AG04450 (cell line): ENCODE measurements at places on chromosomes 1 and 21.

DNA sequence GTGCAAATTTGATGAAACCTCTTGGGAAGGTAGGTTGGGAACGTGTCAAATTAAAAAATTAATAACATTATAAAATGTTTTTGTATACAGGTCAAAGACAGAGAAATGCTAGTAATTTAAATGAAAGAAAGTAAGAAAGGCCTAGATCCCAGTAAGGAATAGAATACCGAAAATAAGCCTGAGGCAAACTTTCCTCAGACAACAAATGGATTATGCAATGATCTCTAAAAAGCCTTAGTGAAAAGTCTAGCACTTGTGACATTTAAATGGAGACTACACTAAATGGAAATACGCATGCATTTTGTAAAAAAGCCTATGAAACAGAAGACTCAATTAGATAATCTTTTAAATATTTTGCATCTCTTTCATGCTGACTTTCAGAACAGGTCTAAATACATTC lies 138.5 kb upstream of the ZNHIT6 start:
- no peak for DNase-seq

DNA sequence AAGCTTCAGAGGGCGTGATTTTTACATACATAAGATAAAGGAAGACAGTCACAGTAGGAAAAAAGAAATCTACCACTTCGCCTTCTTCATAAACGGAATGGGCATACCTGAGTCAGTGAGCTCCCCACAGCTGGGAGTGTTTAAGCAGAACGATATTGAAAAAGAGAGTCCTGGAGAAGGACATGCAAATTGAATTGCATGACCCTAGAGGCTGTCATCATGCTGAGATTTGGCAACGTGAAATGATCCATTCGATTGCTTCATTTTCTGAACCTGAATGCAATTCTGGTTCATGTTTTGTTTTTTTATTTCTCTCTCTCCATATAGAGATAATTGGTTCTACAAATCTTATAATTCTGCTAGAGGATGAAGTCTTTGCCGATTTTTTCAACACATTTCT lies 3.7 kb downstream of the RGSL1 start:
- no peak for DNase-seq

DNA sequence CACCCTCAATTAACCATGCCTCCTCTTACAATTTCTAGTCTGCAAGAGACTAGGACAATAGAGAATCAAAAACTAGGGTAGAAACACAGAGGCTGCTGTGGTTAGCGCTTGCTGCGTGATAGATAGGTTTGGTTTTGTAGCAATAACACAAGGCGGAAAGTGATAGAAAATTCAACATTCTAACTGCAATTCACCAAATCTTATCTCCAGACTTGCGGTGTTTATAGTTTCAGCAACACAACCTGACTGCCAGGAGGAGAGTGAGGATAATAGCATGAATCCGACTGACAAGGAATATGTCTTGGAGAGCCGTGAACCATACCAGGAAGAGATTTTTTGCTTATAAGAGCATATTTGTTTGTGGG lies 30.7 kb upstream of the IFNAR2 start:
- no peak for DNase-seq

DNA sequence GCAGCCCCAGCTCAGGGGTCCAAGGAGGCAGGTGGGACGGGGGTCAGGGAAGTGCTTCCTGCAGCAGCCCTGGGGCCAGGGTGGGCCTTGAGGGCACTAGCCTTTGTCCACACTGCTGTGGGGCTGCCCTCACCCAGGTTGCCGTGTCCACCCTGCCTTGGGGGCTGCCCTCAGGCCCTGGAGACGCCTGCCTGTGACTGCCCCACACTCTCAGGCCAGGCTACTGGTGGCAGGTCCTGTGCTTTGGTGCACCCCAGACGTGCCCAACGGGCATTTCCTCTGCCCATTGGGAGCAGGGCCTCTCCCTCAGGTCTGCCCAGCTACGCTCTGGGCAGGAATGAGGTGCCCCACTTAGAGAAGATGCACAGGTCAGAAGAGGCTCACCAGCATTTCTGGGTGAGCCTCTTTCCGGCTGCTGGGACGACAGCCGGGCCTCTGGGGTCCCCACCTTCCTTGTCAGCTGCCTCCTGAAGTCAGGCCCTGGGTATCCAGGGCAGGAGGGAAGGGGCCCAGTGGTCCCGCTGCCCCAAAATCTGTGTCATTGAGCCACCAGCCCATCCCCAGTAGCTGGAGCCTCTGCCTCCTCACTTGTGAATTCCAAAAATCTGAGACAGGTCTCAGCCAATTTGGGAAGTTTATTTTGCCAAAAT lies 2.7 kb upstream of the MMEL1 start:
- no peak for DNase-seq

DNA sequence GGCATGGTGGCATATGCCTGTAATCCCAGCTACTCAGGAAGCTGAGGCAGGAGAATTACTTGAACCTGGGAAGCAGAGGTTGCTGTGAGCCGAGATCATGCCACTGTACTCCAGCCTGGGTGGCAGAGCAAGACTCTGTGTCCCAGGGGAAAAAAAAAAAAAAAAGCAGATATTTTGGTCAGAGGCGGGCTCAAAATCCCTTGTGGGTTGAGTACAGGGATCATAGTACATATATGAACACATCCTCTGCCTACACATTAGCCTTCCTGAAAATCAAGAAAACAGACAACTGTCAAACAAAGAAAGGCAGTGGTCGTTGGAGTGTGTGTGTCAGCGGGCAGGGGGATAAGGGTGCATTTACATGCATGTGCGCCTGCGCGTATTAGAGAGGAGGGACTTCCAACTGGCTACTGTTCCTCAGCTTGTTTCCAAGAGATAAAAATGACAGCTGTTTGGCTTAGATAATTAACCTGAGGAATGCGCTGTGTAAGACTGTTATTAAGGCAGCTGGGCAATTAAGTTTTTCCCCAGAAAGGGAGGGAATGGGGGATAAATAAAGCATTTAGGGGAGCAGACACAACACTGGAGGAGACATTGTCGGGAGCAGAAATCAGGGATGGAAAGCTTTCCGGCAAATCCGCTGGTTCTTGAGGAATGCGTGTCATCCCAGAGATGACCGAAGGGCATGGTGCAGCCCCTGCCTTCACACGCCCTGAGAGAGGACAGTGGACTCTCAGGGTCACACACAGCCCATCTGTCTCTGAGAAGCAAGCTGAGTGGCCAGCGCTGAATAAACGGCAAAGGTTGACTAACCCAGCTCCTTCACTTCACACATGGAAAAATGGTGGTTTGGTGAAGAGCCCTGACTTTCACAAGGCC lies 6.4 kb downstream of the LAMB3 start:
- no peak for DNase-seq

- DNase-seq: no peak
Observed at GRCh38 chr1:174967845-174968705, 31.7 kb upstream of the CACYBP start.

GRCh38 chr1:18166341-18166740 lies 58.7 kb downstream of the IGSF21 start:
- no peak for DNase-seq

GRCh38 chr1:1677718-1678580 lies 14.6 kb downstream of the SLC35E2B start:
- no peak for DNase-seq

DNA sequence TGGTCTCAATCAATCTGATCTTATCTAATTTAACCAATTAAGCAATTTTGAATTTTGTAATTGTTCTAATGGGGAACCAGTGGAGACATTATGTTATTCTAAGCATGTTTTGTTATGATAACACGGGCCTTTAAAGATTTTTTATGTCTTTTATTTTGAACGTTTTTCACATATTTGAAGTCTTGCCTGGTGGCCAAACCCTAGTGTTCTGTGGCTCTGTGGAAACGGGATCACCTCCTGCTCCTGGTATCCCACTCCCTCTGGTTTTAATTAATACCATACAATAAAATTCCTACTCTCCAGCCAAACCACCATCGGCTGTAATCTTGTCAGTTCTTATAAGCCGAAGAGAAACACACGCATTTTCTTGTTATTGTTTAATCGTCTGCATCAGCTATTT lies 22.9 kb upstream of the LMO4 start:
- DNase-seq: no peak

GRCh38 chr1:226894826-226895225 lies 24.4 kb downstream of the PSEN2 start:
- DNase-seq: no peak

DNA sequence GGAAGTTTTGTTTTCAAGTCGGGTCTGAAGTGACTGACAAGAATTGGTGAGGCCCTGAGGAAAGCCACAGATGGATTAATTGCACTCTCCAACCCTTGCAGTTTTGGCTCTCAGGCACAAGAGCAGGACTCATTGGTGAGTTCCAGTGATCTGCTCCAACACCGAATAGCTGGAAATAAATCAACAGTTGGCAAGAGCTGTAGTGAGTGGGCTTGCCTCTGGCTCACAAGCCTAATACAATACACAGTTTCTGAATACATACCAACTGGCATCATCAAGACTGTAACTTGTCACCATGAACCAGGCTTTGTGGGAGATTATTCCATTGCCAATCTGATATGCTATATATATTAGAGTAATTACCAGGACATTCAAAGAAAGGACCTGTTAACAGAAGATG lies 131.6 kb downstream of the GRIK1 start:
- DNase-seq: no peak

GRCh38 chr1:227424159-227424680 lies 105.9 kb upstream of the CDC42BPA start:
- DNase-seq: no peak

DNA sequence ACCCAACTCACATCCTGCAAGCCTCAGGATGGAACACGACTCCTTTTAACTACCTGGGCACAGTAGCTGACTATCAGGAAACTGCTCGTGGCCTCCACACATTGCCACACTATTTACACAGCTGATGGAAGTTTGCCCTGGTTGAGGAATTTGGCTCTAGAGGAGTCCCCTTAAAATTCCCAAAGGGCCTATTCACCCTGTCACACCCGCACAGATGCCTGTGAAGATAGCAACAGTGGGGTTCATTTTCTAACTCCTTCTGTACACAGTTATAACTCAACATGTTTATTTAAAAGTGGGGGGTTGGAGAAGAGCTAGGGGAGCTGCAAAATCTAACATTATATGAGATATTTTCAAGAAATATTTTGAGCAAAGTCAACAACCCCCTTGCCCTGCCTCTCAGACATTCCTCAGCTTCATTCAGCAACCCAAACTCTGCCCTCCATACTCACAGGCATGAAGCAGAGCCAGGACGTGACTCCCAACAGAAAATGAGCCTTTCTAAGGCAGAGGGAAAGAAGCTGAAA lies 35.8 kb upstream of the CCN1 start:
- no peak for DNase-seq

DNA sequence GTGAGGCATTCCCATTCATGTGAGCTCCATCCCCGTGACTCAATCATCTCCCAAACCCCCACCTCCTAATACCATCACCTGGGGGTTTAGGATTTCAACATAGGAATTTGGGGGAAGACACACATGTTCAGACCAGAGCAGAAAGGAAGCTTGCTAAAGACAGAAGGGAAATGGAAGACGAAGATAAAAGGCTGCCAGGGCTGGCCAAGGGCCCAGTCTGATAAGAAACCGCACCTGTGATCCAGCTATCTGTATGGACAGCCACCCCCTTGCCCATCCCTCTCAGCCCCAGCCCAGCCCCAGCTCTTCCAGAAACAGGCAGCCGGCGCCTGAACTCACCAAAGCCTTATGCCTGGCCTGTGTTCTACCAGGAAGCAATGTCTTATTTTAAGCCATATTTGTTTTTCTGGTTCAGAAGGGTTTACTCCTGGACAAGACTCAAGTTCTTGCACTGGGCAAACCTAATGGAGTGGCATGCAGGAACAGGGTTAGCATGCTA lies 198.4 kb upstream of the VAMP3 start:
- no peak for DNase-seq

DNA sequence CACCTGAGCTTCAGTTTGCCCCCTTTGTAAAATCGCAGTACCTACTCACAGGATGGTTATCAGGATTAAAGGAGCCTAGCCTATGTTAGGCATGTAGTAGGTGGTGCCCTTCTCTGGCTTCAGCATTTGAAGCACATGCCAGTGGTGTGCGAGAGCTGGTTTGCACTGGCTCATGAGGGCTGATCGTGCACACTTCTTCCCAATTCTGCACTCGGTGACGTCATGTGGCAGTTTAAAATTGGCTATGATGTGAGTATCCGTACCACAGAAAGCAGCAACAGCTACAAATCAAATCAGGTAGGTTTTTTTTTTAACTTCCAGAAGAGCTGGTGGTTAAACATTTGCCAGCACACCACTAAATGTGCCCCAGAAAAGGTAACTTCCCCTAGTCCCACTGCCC lies 13.5 kb downstream of the FOXO6 start:
- no peak for DNase-seq

- no peak for DNase-seq
Observed at GRCh38 chr1:219184337-219184736, 10.7 kb downstream of the LYPLAL1 start.

- no peak for DNase-seq
Observed at GRCh38 chr21:35520856-35521255, 471.8 kb upstream of the RUNX1 start.

- no peak for DNase-seq
Observed at GRCh38 chr1:35524106-35524505, 33.1 kb downstream of the KIAA0319L start.

- DNase-seq: no peak
Observed at GRCh38 chr1:31658721-31659120, 14.0 kb upstream of the PEF1 start.

GRCh38 chr1:84008631-84009030 lies 9.7 kb upstream of the TTLL7 start:
- no peak for DNase-seq

- no peak for DNase-seq
Observed at GRCh38 chr1:155334962-155335361, 14.3 kb downstream of the RUSC1 start.

DNA sequence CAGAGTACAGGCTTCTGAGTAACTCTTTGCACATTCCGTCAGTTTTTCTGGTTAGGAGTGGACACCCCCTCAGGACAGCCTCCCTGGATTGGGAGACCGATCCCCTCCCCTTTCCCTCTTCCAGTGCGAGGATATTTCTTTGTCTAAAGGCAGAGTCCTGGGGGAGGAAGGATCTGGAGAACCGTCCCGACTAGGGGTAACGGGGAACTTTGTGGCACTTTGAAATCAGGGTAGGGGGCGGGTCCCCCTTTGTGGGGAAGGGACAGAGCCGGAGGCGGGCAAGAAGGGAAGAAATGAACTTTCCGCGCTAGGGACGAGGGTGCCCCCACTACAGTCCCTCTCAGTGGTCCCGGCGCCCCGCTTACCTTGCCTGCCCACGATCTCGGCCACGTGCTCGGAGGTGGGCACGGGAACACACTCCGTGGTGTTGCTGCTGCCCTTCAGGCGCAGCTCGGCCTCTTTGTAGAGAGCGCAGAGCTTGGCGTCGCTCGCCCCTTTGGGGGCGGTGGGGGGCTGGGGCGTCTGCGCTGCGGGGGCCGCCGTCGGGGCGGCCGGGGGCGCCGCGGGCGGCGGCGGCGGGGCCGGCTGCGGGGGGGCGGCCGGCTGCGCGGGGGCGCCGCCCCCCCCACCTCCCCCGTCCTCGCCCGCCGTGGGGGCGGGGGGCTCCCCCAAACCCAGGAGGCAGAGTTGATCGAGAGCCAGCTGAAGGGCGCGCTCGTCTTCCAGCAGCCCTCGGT lies 917 bp downstream of the MEX3A start:
- DNase-seq: no peak

DNA sequence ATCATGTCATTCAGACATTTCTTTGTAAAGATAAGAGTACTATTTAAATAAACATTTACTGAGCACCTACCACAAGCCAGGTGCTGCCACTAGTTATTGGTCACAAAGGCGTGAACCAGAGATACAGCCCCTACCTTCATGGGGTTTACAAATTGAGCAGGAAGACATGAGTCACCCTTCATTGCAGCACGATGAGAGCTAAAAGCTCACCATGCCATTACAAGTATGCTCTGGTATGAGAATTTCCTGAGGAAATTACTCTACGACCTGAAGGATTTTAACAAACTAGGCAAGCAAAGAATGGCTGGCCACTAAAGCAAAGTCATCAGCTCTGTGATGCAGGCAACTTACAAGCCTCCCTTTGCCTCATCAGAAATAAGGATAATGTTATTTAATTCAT lies 346.8 kb downstream of the BRINP2 start:
- no peak for DNase-seq
